Stimulated activated naive CD8-positive, alpha-beta T cell treated with anti-CD3 and anti-CD28 coated beads, Interleukin-15, amount 100 ng/mL, for 72 hours (primary cell): ENCODE measurements at places on chromosomes 2 and 18.

DNA sequence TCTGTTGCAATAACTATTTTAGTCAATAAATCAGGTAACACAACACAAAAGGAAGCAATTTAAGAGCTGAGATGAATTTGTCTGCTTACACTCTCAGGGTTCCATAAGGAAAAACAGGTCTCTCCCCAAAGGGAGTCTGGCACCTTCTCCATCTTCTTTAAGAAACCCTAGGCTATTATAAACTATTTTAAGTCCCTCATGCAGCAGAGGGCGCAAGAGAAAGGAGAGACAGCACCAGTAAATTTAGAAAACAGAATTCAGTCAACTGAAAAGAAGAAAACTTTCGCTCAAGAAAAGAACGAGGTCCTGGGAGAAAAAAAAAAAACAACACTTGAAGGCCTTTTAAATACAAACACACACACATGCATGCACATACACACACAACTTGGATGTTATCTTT is 19.1 kb downstream of the SULT1C4 start:
- no peak for DNase-seq

GRCh38 chr18:59646228-59646962 is 50.8 kb downstream of the CCBE1 start:
- DNase-seq, result no peak

DNA sequence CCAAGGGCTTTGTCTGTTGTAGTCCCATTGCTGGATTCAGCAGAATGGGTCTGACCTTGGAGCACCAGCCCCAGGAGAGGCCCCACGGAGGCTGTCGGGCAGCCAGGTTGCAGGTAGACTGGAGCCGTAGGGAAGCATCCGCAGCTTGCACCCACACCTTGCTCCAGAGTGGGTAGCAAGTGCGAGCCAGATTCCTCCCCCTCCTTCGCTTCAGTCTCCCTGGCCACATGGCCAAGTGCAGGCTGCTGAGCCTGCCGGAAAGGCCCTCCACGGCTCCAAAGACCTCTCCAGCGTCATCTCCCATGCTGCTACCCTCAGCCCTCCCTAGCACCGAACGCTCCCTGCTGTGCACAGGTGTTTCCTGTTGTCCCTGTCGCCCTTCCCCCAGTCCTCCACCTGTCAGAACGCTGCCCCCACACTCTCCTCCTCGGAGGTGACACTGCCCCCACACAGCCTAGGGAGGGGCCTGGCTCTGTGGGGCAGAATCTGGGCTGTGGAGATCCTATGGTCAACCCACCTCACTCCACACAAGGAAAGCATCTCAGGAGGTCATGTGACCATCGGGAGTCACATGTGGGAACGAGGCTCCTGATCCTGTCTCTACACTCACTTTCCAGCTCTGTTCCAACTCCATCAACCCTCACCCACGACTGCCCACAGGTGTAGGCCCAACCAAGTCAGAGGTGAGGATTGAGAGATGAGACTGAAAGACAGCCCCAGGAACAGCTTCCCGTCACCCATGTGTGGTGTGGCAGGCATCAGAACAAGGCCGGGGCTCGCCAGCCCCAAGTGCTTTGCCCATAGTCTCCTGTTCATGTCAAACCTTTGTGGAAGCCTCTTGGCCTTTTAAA is 8.3 kb downstream of the KCNF1 start:
- DNase-seq, result no peak

GRCh38 chr2:183148955-183149354 is 24.7 kb downstream of the NUP35 start:
- DNase-seq, result no peak

- no peak for DNase-seq
Measured at GRCh38 chr2:189802396-189802912, 18.2 kb downstream of the PMS1 start.

- DNase-seq, result no peak
Measured at GRCh38 chr2:204663816-204664425, 118.6 kb downstream of the PARD3B start.
